Stimulated activated CD4-positive, alpha-beta T cell treated with anti-CD3 and anti-CD28 coated beads, Interleukin-1b, Interleukin-23, amount 100 ng/mL, for 48 hours (primary cell): ENCODE measurements at places on chromosomes 12 and 14.

- no peak for DNase-seq
These were observed 50.4 kb downstream of the NINJ2 start for GRCh38 chr12:612886-613285.

DNA sequence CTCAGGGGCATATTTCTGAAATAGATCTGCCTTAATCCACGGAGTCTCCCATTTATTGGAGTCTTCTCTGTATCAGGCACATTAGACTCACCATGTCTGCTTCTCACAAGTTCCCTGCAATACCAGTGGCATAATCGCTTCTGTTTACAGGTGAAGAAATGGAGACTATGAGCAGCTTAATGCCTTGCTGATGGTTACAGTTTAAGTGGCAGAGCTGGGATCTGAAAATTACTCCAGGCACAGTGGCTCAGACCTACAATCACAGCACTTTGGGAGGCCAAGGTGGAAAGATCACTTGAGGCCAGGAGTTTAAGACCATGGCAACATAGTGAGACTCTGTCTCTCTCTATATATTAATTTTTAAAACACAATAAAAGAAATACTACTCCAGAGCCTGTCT lies 7.3 kb upstream of the RIC8B start:
- no peak for DNase-seq

DNA sequence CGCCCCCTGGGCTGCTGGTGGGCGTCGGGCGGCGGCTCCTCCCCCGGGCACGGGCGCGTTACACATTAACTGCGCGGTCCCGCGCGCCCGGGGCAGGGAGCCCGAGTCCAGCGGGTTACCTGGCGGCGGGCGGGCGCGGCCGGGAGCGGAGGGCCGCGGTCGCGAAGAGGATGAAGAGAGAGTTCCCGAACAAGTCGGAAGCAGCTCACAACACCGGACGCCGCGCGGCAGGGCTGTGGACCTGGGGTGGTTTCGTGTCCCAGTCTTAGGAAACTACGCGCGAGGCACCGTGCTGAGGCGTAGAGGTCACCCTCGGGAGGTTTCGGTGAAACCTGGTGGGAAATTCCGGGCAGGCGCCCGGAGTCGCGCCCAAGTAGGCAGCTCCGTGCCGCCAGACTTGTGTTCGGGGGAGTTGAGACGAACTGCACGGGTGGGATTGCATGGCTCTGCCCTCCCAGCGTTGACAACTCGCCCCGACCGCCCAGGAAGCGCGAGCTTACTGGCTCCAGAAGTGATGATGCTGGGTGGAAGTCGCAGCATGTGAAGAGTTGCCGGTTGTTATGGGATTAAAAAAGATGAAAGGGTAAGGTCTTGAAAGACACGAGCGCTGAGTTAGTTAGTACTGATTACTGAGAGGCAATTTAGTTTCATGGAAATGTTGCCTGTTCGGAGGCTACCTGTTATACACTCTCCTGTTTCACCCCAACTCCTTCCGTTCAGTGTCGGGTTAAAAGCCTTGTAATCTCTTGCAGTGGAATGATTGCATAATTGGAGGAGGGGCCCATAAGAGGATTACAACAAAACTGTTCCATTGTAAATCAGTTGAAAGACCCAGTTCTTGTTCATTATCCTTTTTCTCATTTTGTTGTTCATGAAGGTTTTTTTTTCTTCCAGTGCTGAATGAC lies 879 bp downstream of the RAB3IP start:
- peak; percentile 55 for DNase-seq

DNA sequence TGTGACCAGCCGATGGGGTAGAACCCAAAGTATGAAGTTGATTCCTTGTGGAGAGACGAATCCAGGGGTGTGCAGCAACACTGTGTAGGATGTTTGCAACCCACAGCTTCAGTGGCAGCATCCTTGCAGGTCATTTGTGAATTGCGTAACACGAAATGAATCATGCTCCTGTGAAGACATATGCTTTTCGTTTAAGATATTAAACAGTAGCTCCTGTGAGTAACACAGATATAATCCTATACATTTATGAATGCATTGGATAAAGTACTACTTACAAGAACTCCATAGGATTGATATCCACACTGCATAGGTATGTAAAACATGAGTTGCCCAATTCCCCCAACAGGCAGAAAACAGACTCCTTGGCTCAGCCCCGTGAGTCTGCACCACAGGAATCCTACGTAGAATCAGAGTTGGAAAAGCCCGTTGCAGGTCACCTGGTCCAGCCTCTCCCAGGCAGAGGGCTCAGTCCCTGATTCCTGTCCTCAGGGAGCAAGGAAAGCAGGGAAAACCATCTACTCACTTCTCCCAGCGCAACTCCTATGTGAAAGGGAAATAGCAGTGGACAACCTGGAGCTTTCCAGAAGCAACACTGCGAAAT lies 75.8 kb downstream of the GPATCH2L start:
- DNase-seq: no peak

DNA sequence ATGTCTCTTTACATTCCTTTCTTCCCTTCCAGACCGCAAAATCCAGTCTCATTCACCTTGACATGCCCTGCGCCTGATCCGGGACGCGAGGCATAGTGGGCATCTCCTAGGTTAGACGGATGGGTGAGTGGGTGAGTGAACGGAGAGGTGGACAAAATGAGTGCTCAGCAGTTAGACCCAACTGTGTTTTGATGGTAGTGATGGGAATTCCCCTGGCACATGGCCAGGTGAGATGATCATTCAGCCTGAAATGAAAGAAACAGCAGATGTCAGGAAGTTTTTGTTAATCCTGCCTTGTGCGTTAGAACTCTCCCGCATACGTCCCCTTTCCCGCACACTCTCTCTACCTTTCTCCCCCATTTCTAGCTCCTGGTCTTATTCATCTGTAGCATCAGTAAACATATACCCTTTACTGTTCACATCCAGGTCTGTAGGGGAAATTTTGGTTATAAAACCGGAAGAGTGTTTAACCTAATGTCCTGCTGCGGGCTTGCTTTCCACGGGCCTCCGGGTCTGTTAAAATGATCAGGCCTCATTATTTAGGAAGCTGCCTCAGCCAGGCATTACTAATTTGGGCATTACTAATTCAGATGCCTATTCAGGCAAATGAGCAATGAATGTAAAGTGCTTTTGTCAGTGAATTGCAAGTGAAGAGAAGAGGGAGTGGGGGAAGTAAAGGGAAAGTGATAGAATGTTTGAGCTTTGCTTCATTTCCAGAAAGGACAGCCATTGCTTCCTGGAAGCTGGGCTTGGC lies 172.8 kb downstream of the ETV6 start:
- peak; percentile 52 for DNase-seq

DNA sequence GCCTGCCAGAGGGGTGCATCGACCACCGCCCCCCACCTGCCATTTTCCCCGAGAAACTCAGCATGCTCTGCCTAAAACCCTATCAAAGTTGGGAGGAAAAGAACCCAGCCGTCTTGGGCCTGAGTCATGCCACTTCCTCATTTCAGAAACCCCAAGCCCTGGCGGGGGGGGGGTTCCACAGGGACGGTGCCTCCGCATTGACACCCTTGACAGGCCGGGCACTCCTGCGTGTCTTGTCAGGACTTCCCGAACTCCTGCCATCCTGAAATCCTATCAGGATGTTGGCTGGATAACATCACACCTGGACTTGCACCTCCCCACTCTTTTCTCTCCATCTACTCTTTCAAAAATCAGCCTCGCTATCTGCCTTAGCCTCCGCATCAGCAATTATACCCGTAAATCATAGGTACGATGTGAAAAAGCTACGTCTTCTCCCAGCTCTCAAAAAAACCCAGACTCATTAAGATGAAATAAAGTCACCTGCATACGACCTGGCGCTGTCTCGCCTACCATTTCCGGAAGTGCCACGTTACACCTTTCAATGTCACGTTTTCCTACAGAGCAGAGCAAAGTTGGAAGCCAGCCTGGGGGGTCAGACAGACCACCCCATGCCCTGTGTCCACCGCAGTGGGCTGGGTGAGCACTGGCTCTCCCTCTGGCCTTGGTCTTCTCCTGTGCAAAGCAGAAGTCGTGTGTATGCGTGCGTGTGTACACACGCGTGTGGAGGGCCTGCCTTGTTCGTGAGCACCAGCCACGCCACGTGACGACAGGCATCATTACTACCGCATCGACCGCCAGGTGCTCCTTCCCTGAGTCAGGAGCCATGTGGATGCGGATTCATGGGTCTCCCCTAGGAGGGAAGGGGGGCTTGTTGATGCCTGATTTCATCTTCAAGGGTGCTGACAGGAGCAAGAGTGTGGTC lies 96.7 kb downstream of the RFLNA start:
- peak; percentile 47 for DNase-seq

DNA sequence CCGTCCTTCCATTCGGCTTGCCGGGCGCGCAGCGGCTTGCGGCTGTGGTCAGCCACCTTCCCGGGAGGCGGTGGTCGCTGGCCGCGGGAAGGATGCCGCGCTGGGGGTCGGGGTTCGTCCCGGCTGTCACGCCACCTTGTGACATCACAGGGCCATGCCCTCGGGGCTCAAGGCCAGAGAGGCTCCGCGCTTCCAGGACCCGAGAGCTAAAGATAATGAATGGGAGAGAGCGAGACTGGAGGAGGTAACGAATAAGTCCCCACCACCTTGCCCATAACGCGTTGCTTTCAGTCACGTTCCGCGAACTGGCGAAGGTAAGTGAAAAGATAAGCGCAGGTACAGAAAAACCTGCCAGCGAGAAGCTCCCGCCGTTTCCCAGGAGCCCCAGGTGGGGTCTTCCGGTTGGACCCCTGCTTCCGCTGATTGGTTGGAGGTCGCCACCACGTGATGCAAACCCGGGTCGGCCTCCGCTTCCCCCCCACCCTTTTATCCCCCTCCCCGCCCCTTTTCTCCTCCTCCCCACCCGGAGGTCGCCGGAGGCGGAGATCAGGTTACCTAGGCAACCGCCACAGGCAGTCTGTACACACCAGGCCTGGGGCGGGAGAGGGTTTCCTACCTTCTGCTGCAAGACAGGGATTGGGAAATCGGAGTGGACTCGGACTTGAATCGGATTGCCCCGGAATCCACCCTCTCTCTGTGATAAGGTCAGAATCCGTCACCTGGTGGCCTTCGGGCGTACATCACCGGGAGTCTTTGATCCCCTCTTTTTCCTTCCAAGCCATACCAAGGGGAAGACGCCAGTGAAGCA lies at the start of gene LRRC9:
LRRC9 (plus strand) TSS at position 575 of the 808 bp plus-strand sequence.
- DNase-seq: peak; percentile 1

DNA sequence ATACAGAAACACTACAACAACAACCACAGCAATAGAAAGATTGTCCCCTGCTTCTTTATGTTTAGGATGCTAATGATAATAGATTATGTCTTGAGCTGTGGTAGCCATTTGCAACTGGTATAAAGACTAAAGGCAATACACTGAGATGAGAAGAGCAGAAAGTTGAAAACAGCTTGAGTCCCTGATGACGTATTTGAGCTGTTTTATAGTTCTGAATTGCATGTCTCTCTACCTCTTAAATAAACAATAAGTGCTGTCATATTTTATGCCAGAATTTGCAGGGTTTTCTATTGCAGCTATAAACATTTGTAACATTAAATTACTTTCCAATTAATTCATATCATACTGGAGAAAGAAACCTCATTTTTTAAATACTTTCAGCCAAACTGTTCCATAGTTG lies 1242.0 kb downstream of the LRFN5 start:
- no peak for DNase-seq

- peak; percentile 80 for DNase-seq
These were observed 29.4 kb upstream of the BCL7A start for GRCh38 chr12:121992059-121992879.
